Placental pericyte (primary cell): ENCODE measurements at places on chromosomes 7 and 10. TPM values are rescaled to one million over a fixed set of nuclear protein-coding genes. Genes with fewer than 3 reads are reported as not detected.

RAMP3 gene
- not detected in 2 replicates for total RNA-seq

FAM241B gene
- total RNA-seq, result not detected in 2 replicates

CYP26C1 gene
- 0.14 TPM in 1 of 2 replicates, not detected in the other for total RNA-seq

KNDC1 gene
- total RNA-seq, result under 0.01 and 0.66 TPM in 2 replicates

SVOPL gene
- total RNA-seq, result under 0.01 TPM in 1 of 2 replicates, not detected in the other

TCAF1 gene
- 64.6 and 77.6 TPM in 2 replicates for total RNA-seq

ATXN7L1 gene
- 7.2 and 10.3 TPM in 2 replicates for total RNA-seq

TUBAL3 gene
- not detected in 2 replicates for total RNA-seq

SPDYE2 gene
- total RNA-seq, result not detected in 2 replicates

TMEM176B gene
- total RNA-seq, result 0.29 TPM in 1 of 2 replicates, not detected in the other

UNCX gene
- not detected in 2 replicates for total RNA-seq

SEM1 gene
- 12.6 and 35.2 TPM in 2 replicates for total RNA-seq

PUS7 gene
- total RNA-seq, result 14.9 and 22.0 TPM in 2 replicates

SYPL1 gene
- total RNA-seq, result 37.4 and 49.1 TPM in 2 replicates

PRKAG2 gene
- total RNA-seq, result 15.6 and 19.3 TPM in 2 replicates

CFAP46 gene
- under 0.01 TPM in 1 of 2 replicates, not detected in the other for total RNA-seq

BRAF gene
- total RNA-seq, result 24.3 and 27.1 TPM in 2 replicates

NME8 gene
- not detected in 2 replicates for total RNA-seq

ITPRID1 gene
- not detected in 2 replicates for total RNA-seq

NRCAM gene
- 0.14 and 0.22 TPM in 2 replicates for total RNA-seq

SLC13A1 gene
- total RNA-seq, result not detected in 2 replicates

SDK1 gene
- total RNA-seq, result 1.1 and 2.0 TPM in 2 replicates

HHEX gene
- 7.9 and 9.7 TPM in 2 replicates for total RNA-seq

NT5C2 gene
- total RNA-seq, result 59.3 and 89.7 TPM in 2 replicates

ASAH2 gene
- total RNA-seq, result 0.22 and 0.72 TPM in 2 replicates

MINDY4 gene
- total RNA-seq, result 6.6 and 18.3 TPM in 2 replicates

ZNF365 gene
- total RNA-seq, result 0.88 and 7.0 TPM in 2 replicates

GATAD1 gene
- 21.8 and 24.3 TPM in 2 replicates for total RNA-seq

ODAD2 gene
- total RNA-seq, result 0.22 and 1.0 TPM in 2 replicates

OR2A42 gene
- not detected in 2 replicates for total RNA-seq

TRIM24 gene
- 18.0 and 24.7 TPM in 2 replicates for total RNA-seq

KCNMA1 gene
- 51.0 and 54.7 TPM in 2 replicates for total RNA-seq

GIMAP2 gene
- 0.66 and 0.72 TPM in 2 replicates for total RNA-seq

CYP2W1 gene
- total RNA-seq, result 1.8 TPM in 1 of 2 replicates, not detected in the other

HOXA2 gene
- under 0.01 and 0.43 TPM in 2 replicates for total RNA-seq

FAM25C gene
- not detected in 2 replicates for total RNA-seq

ADIRF gene
- total RNA-seq, result 1.0 TPM in 1 of 2 replicates, not detected in the other

CLCN1 gene
- total RNA-seq, result not detected in 2 replicates

C10orf53 gene
- total RNA-seq, result not detected in 2 replicates

CYP3A7 gene
- 0.44 TPM in 1 of 2 replicates, not detected in the other for total RNA-seq

NPY4R gene
- total RNA-seq, result 0.22 TPM in 1 of 2 replicates, not detected in the other

PSD gene
- total RNA-seq, result 1.1 and 2.3 TPM in 2 replicates

HOXA11 gene
- 17.8 and 24.3 TPM in 2 replicates for total RNA-seq
